ENCODE measurements at places on chromosomes 6 and 20.

DNA sequence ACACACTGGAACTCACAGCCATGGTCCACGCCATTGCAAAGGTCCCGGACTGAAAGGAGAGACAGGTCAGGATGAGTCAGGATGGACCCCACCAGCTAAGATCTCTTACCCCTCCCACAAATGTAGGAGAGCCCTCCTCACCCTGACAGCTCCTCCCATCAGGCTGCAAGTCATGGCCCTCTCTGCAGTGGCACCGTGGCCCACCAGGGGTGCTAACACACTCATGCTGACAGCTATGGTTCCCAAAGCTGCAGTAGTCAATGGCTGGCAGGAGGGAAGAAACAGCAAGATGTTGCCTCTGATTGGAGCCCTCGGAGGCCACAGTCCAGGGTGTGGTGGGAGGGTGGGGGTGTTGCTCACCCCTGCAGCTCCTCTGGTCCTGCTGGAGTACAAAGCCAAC lies 5.7 kb upstream of the RBPJL start:
- DNase-seq, result peak; percentile 79

GRCh38 chr6:38476141-38476540 lies 163.6 kb downstream of the BTBD9 start:
- DNase-seq, result no peak

- no peak for DNase-seq
Measured at GRCh38 chr6:160992980-160993314, 1.4 kb downstream of the MAP3K4 start.

GRCh38 chr6:71665931-71666330 lies 220.4 kb upstream of the RIMS1 start:
- no peak for DNase-seq

- peak; percentile 28 for DNase-seq
Measured at GRCh38 chr20:18904624-18905023, 91.0 kb downstream of the SCP2D1 start.

DNA sequence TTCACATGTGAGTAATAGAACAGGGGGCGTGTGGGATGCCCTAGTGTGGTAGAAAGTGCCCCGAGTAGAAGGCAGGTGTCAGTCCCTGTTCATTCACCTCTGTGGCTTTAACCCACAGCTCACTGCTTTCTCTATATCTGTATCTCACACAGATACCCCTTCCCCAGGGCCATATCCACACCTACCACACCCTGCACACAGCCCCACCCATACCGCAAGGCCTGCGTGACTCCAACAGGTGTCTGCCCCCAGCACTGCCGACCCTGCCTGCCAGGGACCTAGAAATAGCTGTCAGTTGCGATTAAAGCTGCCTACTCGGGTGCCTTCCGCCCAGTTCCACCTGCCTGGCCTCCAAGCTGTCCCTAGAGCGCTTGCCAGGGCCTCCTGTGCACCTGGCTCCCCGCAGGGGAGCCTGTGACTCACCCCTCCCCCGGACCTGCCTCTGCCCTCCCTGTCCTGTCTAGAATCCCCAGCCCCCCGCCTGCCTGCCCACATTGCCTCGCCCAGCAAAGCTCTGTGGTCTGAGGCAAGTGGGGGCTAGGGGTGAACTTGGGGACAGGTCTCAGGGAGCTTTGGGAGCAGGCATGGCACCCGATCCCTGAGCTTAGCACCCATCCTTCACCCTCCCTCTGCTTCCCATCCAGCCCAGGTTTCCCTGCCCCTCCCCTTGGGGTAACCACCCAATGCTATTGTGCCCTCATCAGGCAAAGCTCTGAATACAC lies 38.3 kb upstream of the ID1 start:
- no peak for DNase-seq

- DNase-seq, result no peak
Measured at GRCh38 chr6:73079978-73080377, 145.3 kb downstream of the KHDC1L start.

GRCh38 chr6:144104898-144105487 lies 9.6 kb upstream of the SF3B5 start:
- DNase-seq, result peak; percentile 85

DNA sequence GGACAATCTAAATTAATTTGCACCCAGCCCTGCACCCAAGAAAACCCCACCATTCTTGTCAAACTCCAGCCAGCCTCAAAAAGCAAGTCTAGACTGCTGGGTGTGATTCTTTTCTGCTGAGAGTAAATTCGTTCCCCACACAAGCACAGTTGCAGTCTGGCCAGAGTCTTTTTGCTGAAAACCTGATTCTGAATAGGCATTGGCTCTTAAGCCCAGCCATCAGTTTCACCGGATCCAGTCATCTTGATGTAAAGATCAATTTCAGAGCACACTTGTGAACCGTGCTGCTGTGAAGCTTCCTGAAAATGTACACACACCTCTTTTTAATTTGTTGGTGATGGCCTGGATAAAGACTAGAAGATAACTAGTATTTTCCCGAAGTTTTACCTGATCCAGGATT lies 159.4 kb upstream of the GGTLC1 start:
- no peak for DNase-seq

GRCh38 chr6:157335829-157336228 lies 12.5 kb upstream of the TMEM242 start:
- DNase-seq, result no peak

DNA sequence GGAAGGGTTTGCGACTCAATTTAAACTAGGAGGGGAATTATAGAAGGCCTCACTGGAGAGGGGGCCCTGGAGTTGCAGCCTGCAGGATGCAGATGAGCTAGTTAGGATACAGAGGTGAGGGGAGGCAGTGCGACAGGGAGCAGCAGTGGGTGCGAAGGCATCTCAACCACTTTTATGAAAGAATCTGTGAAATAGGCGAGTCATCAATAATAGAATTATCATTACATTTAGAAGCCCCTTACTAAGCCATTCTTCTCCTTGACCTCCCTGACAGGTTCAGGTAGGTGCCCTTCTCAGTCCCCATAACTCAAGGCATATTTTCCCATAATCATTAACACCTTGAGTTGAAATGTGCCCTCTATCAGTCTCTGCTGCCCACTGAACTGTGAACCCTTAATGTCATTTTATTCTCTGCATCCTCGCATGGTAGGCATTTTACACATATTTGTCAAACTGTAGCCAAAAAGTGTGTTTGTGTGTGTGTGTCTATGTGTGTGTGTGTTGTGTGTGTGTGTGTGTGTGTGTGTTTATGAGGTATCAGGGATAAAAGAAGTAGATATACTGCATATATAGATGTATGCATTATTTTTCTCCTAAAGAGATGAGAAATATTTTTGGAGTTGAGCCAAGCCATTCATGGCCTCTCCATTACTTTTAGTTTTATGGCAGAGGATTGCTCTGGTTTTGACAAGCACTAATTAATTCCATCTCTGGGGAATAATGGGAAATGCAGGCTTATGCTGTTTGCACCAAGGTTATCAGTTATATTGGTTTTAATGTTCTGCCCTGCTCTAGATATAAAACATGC lies 898.8 kb downstream of the KIF16B start:
- no peak for DNase-seq

DNA sequence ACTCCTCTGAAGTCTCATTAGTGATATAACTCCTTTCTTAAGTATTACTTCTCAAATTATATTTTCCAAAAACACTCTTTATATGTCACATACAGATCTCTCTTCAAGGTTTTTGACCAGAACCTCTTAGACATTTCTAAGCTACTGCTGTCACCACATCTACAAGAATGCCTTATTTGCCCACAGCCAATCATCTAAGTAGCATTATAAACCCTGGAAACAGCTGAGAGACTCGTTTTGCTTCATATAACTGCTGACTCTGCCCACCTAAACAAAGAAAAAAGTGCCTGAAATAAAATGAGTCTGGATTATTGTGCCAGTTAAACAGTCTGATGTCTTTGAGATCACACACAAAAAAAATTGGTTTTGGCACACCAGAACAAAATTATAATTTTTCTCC lies 165.9 kb downstream of the COL9A1 start:
- no peak for DNase-seq

DNA sequence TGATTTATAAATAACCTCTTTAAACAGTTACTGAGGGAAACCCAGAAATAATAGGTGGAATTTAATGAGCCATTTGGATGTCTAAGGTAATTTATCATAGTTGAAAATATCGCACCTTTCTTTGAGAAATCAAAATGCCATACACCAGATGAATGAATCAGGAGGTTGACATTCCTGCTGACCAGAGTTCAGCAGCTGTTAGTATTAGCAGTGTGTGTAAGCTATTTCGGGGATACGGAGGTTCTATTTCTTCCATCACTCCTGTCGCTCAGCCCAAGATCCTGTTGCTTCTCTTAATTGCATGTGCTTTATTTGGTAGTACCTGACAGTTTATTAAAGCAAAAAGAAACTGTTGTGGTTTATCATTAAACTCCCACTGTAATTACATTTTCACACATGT lies 67.1 kb downstream of the HDGFL1 start:
- DNase-seq, result no peak

- no peak for DNase-seq
Measured at GRCh38 chr6:112352607-112353006, 5.5 kb downstream of the RFPL4B start.

GRCh38 chr20:40775561-40776146 lies 86.6 kb upstream of the MAFB start:
- DNase-seq, result no peak

DNA sequence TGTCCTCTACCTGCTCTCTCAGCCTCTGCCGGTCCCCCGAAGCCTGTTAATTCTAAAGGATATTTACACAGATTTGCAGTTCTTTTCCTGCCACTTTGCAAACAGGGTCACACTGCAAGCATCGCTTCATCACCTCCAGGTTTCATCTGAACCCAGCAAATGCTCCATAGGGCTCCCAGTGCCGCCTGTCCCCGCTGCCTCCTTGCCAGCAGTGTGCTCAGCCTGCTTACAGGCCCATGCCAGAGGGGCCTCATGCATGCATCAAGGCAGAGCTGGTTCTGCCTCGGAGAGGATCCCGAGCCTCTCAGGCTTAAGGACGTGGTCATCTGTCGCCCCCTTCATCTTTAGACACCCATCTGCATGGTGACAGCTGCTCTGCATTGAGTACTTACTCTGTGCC lies 10.5 kb downstream of the SIRPA start:
- DNase-seq, result no peak

DNA sequence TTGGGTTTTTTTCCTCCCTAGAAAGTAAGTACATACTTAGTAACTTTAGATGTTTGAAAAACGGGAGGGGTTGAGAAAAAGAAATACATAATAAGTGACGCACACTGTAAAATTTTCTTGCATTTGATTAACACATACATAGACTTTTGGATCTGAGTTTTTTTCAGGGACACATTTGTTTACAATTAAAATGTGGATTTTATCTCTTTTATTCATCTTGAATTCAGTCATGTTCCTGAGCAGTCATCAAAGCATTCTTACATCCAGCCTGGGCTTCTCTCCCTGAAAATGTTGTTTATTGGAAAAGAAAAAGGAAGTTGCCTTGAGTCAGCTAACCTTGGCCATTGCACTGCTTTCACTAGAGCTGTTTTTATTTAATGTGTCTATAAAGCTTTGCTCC lies 8.7 kb upstream of the RPP40 start:
- DNase-seq, result no peak

All from A673 (cell line).